Lower lobe of right lung (tissue), 2 donors: ENCODE measurements at places on chromosomes 7 and 10. TPM values are rescaled to one million over a fixed set of nuclear protein-coding genes. Genes with fewer than 3 reads are reported as not detected.

The XRCC2 gene
- total RNA-seq: 0.86 TPM

The INHBA gene
- total RNA-seq: 81.2 TPM

GRCh38 chr10:7598771-7599170, 68.0 kb downstream of the ITIH5 start:
- DNase-seq: no peak

- no peak for DNase-seq
Measured at GRCh38 chr7:47414342-47415317, 167.3 kb downstream of the TNS3 start.

- no peak for DNase-seq
Measured at GRCh38 chr7:129494041-129494440, 8.3 kb upstream of the SMKR1 start.

GRCh38 chr10:16586358-16587138, 64.9 kb upstream of the C1QL3 start:
- DNase-seq: no peak

GRCh38 chr10:124993736-124994451, 52.0 kb downstream of the ZRANB1 start:
- DNase-seq: peak; percentile 39

GRCh38 chr7:37920849-37921805, 687 bp downstream of the EPDR1 start:
- peak; percentile 77 for DNase-seq

- DNase-seq: no peak
Measured at GRCh38 chr7:2230226-2230625, 2.5 kb downstream of the MAD1L1 start.

DNA sequence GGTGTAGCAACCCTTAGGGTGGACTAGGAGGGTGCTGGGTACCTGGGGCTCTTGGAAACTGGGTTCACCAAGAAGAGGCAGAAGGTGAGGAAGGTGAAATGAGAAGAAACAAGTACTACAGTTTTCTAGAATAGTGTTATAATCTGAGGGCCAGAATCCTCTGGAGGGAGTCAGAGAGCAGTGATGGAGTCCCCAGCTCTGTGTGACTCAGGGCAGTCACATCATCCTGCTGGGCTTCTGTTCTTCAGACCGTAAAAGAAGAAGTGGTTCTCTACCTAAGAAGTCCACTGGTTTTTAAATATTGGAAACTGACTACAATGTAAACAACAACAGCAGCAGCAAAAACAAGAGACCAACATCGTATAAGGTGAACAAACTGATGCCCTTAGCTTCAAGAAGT, 197.3 kb downstream of the PRPF18 start:
- no peak for DNase-seq

The GJD4 gene
- not detected for total RNA-seq

- no peak for DNase-seq
Measured at GRCh38 chr10:99435986-99436638, 5.7 kb upstream of the GOT1 start.

- DNase-seq: no peak
Measured at GRCh38 chr7:127890726-127891125, 140.5 kb downstream of the LRRC4 start.

The HMX2 gene
- total RNA-seq: not detected

The VTI1A gene
- 36.9 TPM for total RNA-seq

DNA sequence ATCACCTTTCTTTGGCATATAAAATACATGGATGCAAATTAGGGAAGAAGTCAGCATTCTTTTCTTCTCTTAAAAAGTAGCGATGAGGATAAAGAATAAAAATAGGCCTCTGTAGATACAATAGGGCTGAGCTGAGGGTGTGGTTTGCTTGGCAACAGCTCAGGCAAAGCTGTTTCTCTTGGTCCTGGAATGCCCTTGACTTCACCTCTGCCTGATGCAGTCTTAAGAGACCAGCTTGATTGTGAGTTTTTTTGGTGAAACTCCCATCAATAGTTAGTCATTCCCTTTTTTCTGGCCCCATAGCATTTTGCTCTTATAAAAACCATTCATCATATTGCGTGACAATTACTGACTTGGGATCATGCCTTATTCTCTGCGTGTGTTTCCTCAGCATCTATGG, 42.1 kb upstream of the MKLN1 start:
- no peak for DNase-seq

DNA sequence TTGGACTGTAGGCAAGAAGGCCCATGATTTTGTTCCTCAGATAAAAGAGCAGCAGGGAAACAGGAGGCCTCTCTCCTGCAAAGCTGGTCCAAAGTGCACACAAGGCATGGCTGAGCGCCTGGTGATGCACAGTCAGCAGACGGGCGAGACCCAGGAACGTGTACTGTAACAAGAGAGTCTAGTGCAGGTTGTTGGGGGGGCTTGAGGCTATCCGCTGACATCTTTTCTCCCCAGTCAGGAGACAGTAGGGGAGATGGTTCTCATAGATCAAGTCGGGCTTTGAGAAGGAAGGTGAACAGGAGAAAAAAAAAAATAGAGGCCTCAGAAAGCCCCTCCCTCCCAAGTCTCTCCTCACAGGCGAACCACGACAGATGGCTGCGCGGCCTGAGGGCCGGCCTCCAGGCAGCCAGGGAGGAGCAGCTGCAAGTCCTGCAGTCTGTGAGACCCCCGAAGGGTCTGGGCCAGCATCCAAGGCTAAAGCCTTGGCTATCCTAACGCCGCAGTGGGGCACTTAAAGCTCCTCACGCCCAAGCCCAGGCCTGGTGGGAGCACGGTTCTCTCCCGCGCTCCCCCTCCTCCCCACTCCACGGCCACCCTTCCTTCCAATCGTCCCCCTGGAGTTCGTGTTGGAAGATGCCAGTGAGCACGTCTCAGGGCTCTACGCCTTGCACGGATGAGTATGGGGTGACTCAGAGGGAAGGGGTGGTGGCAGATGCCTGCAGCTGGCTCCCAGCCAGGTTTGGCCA, 68.3 kb downstream of the PRKAG2 start:
- DNase-seq: peak; percentile 48

The FAM24B gene
- 3.8 TPM for total RNA-seq

The PON1 gene
- total RNA-seq: 0.24 TPM

DNA sequence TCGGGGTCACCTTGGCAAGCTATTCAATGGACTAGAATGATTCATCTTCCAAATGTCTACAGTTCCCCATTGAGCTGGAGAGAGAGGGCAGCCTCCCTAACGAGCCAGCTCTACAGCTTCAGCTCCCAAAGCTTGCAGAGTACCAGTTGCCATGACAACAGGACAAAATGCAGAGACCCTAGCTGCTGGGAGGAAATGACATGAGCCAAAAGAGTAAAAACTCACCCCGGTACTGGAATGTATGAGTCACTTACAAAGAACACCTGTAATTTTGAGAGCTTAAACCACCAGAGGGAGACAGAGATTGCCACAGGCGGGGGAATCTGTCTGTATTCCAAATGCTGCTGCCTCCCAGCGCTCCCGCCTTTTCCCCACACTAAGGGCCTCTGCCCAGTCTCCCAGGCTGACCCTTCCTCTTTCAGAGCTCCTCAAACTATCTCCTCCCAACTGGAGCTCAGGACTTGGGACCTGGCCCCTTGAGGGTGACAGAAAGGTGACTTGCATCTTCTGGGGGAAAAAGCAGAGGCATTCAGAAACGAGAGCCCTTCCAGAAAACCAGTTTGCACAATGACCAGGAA, 95.5 kb downstream of the CUL2 start:
- DNase-seq: peak; percentile 48

The STEAP4 gene
- 63.5 TPM for total RNA-seq

The C10orf105 gene
- total RNA-seq: 0.32 TPM

- no peak for DNase-seq
Measured at GRCh38 chr7:27843584-27844305, 103.8 kb downstream of the TAX1BP1 start.
